ENCODE measurements at places on chromosomes 7 and 10.

DNA sequence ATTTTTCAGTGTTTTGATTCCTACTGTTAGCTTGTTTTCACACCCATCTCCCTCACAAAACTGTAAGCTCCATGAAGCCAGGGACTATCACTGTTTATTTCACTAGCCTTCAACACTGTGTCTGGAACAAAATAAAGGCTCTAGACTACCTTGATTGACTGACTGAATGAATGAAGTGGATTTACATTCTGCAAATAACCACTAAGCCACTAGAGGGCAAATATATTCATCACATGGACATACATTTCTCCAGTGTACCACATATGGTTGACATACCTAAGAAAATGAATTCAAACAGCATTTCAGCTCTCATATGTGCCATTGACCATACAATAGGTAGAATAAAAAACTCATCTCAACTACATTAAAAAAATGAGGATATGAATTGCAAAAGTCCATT lies 185.9 kb downstream of the RAB11FIP2 start:
- DNase-seq: no peak

DNA sequence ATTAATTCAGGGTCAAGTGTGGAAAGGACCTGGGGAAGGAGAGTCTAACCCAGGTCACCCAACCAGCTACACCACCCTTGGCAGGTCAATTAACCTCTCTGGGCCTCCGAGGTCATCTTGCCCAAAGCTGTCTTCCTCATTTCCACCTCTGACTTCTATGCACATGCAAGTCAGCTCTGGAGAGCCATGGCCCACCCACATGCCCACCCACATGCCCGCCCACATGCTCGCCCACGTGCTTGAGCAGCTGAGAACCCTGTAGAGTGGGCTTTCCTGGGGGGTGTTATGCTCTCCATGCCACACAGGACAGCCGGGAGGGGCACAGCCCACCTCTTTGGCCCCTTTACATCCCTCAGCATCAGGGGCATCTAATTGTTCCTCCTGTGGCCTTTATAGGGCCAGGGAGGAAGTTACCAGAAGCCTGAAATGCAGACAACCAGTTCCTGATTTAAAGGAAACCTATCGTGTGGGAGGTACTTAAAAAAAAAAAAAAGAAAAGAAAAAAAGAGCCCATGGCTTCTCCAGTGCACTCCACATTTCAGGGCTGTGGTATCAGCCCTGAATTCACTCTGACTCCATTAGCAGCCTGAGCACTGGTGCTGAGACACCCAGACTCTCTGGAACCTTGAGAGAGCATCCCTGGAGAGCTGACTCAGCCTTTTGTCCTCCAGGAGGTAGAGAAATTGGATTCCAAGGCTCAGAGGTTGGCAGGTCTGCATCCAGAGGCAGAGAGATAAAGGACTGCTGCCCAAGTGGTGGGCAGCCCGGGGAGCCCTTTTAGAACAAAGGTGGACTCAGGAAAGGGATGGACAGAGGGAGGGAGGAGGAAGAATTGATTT lies 176.2 kb upstream of the ZMIZ1 start:
- DNase-seq: peak; percentile 24

- DNase-seq: no peak
Measured at GRCh38 chr7:32206987-32207386, 136.8 kb upstream of the PDE1C start.

DNA sequence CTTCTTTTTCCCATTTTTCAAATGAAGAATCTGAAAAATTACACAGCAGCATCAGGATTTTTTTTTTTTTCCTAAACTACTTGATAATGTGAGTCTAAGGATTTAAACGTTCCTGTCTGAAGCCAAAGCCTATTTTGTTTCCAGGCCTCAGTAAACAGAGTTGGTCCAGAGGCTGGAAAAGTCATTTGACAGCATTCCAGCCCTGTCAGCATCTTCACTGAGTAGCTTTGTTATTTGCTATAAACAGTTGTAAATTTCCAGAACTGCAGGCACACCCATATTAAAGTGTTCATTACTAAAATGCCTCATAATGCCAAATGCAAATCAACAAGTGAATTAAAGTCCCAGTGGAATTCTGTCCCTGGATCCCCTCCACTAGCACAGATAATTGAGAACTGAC lies 35.5 kb upstream of the KMT2E start:
- no peak for DNase-seq

- DNase-seq: no peak
Measured at GRCh38 chr10:63611078-63611477, 89.9 kb downstream of the REEP3 start.

DNA sequence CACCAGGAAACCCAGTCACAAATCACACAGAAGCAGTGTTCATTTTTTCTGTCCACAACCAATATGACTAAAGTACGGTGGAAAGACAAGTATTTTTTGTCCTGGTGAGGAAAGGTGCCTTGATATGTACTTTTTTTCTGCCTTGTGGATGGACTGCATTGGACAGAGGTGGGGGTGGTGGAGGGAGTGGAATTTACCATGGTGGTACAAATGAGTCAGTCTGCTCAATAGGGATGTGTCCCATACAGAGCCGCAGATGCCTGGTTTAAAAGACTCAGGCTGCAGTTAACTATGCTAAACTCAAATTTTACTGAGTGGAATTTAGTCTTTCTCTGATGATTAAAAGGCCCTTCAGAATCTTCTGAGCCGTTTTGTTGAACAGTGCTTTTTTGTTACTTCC lies 674.5 kb upstream of the GALNT17 start:
- DNase-seq: no peak

GRCh38 chr10:82757901-82758300 lies 882.9 kb downstream of the NRG3 start:
- DNase-seq: no peak

DNA sequence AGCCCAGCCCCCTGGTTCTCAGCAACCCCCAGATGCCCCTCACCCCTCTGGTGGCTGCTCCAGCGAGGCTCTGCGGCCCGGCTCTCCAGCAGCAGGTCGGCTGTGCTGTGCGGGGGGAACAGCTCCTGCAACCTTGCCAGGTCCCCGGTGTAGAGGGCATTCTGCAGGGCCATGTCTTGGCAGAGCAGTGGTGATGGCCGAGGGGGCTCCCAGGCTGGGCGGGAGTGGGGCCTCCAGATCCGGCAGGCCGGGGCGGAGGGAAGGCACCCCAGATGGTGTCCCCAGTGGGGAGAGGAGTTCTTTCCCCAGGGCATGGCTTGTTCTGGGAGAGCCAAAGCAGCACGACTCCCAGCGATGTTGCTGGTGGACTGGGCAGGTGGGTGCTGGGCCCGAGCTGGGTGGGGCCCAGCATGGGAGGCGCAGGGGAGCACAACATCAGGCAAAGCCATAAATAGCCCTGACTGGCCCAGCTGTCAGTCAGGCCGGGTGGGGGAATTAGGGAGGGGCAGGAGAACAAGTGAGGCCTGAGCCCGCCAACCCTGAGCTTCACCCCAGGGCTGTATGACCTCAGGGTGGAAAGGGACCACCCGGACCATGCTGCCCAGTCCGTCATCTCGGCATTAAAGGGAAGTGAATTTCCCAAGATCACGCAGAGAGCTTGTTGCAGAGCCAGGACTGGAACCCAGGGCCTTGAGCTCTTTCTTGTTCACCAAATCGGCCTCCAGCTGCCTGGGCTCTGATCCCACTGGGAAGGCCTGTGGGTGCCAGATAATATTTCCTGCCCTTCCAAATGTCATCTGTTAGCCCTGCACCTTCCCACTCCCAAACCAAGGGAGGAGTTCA lies 580 bp upstream of the ASB10 start:
- DNase-seq: no peak

- DNase-seq: no peak
Measured at GRCh38 chr7:147859033-147859432, 731.5 kb upstream of the C7orf33 start.
